ENCODE measurements at places on chromosomes 13 and 19.

GRCh38 chr19:926589-927350, 935 bp downstream of the ARID3A start:
- no peak for DNase-seq

DNA sequence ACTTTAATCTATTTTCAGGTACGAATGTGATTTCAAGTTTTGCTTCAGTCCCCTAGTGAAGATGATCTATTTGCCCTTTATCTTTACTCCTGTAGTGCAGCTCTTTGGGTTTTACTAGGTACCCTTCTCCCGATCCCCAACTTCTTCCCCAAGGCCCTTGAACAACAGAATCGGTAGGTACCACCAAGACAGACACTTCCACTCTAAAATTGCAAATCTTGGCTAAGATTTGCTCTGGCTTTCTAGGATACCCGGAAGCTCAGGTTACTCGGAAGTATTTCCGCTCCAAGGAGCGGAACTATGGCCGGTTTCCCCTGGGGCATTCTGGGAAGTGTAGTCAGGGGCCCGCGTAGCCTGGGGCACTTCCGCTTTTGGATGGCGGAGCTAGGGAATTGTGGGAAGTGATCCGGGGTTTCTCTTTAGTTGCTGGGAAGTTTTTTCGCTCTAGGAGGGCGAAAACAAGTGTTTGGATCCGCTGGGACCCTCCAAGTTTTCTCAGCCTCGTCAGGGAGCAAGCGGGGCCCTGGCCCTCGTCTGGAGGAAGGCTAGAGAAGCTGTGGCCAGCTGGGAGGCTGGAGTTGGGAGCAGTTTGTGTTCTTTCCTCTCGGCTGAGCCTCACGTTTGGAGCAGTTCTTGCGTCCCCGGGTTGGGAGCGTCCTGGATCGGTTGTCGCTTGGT, 5.1 kb upstream of the ZNF227 start:
- peak; percentile 91 for DNase-seq

GRCh38 chr19:10102787-10103236, 334 bp upstream of the ANGPTL6 start:
- DNase-seq: no peak

- no peak for DNase-seq
These were observed 62.9 kb downstream of the SMARCA4 start for GRCh38 chr19:11023710-11024109.

DNA sequence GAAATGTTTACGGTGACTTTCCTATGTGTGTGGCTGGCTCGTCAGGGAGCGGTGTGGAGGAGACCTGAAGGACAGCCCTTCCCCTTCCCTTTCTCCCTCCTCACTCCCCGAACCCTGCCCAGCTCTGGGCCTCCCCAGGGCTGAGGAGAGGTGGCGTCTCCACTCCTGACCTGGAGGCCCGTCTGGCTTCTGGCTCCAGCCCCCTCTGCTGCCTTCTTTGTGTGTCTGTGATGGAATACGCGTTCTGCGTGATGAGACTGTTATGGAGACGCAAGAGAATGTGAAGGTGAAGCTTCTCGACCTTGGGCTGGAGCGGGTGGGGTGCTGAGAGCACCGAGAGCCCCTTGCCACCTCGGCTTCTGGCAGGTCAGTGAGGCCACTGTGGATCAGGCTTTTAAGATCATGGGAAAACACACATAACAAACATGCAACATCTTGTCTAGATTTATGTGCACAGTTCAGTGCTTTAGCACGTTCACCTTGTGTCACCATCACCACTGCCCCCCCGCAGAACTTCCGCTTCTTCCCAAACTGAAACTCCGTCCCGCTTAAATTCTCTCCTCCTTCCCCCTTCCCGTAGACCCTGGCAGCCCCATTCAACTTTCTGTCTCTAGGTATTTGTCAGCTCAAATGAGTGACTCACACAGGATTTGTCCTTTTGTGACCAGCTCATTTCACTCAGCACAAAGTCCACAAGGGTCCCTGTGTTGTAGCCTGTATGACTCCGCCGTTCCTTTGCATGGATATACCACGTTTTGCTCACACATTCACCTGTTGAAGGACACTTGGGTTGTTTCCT, 24.7 kb downstream of the ATP11A start:
- no peak for DNase-seq

GRCh38 chr19:35363711-35364425, 5.6 kb downstream of the FFAR3 start:
- DNase-seq: no peak

GRCh38 chr19:4266253-4267000, 12.6 kb upstream of the SHD start:
- DNase-seq: no peak

DNA sequence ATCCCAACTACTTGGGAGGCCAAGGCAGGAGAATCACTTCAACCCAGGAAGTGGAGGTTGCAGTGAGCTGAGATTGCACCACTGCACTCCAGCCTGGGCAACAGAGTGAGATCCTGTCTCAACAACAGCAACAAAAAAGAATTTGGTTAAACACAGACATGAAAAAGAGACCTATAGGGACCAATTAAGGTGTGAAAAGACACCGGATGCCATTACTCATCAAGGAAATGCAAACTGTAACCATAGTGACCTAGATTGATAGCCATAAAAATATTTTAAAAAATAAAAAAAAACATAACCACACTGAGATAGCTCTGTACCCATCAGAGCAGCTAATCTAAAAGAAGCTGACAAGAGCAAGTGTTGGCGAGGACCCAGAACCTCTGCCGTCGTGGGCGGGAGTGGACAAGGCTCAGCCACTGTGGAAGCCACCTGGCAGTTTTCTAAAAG, 37.1 kb upstream of the ISYNA1 start:
- no peak for DNase-seq

- DNase-seq: no peak
These were observed 30.5 kb downstream of the ZNF146 start for GRCh38 chr19:36245210-36246005.

DNA sequence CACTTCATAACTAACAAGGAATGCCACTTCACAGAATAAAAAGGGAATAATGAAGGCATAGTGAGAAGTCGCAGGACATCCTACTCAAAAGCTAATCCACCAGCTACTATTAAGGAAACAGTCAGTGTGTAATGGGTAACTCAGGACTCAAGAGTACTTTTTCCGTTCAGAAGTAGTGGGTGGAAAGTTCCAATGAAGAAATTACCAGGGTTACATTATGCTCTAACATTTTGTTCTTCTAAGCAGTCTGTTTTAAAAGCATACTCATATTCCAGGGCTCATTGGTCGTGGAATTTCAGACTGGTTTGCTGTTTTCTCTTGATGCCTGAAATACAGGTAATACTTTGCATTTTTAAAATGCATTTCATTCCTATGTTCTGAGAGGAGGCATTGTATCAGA, 222.4 kb upstream of the IRS2 start:
- no peak for DNase-seq

DNA sequence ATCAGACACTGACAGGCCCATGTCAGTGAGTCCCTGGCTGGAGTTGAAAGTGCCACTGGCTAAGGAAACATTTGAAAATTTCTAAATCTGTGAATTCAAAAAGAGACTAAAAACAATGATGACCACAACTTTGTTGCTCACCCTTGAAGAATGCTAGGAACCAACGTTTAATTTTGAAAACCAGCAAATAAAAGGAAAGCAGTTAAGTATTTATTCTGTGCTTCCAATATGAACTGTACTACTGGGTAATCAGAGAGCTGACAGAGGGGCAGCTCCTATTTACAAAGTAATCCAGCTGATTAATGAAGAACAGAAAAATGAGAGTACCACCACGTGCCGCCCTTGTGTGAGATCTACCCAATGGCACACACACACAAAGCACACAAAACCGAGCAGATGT, 44.7 kb upstream of the LATS2 start:
- no peak for DNase-seq

DNA sequence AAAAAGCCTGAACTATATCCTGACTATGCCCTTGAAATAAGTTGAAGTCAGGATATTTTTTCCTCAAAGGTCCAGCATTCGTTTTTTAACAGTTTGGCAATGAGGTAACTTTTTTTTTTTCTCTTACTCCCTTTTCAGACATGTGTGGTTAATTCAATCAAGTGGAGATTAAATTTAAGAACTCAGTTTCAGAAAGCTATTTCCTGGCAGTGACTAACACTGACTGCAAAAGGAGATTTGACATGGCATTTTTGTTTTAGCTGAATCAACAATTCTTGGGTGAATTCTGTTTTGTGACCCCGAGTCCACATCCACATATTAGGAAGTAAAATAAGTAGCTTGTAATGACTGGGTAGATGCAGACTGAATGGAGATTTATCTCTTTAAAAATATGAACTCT, 716.4 kb downstream of the PCDH9 start:
- DNase-seq: no peak

DNA sequence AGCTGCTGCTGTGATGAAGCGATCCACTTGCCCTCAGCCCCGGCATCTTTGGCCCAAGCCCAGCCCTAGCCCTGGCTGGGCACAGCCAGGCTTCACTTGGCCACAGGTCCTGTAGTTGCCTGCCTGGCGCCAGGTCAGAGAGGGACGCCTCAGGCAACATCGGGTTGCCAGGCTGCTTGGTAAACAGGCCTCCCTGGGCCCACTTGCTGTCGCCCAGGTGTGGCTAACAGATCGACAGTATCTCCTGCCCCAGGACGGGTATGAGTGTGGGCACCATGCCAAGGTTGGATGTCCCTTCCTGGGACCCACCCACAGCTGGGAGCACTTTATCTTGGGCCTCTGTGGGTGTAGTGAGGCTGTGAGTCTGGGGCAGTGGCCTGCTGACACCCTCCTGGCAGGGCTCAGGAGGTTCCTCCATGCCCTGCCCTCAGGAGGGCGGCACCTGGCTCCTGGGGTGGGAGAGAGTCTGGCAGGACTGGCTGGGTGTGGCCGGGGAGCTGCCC, 27.8 kb downstream of the CARM1 start:
- no peak for DNase-seq

GRCh38 chr19:36006955-36007354, 1.7 kb downstream of the SYNE4 start:
- DNase-seq: no peak

DNA sequence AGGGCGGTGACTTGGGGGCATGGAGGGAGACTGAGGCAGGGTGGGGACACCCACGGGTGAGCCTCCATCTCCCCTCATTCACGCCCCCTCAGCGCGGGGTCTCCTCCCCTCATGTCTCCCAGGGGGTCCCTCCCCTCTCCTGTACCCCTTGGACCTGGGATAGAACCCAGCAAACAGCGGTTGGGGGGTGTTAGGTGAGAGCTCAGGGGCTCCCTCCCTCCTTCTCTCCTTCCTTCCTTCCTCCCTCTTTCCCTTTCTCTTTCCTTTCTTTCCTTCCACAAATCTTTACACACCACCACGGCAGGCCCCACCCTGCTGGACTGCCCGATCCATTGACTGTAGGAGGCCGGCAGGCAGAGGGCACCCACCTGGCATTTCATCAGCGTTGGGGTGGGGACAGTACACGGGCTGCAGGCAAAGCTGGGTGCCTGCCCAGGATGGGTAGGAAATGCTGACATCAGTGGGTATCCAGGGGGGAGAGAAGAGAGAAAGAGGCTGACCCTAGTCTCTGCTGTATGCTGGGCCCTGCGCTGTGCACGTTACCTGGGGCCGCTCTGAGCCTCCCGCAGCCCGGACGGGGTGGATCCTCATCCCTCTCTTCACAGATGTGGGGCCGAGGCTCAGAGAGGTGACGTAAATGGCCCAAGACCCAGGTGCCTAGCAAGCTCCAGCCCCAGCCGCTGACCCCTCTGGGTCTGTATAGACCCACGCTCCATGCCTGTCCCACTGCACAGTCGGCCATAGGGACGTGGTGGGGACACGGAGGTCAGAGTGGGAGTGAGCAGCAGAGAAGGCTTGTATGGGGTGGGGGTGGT, 3.5 kb downstream of the SSC5D start:
- DNase-seq: no peak

GRCh38 chr13:50843257-50844083, at the start of gene DLEU7:
DLEU7 (minus strand) TSS chr13:50843692; CDS start chr13:50843646, 46 bp downstream.
- no peak for DNase-seq

DNA sequence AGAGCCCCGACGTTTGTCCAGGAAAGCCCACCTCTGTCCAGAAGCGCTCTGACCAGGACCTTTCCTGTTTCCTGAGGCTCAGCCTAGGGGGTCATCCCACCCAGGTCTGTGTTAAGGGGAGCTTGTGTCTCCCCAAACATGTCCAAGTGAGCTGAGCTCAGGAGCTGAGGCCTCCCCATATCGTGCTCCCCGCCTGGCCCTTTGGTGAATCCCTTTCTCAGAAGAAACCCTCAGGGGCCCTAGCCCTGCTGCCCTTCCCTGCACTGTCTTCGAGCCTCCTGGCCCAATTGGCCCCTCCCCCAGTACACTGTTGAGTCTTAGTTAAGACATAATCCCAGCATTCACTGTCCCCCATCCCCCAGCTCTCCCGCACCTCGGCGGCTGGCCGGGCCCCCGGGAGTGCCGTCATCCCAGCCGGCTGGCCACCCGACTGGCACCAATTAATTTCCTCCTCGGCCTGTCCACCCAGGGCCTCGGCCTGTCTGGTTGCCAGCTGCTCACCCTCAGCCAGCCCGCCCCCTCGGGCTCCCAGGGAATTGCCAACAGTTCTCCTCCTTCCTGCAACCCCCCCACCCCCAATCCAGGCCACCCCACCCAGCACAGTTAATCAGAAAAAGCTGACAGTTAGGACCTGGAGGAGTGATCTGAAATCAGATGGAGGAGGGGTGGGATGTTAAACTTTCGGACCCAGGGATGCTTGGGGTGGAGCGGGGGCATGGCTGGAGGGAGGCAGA, 13.6 kb downstream of the IER2 start:
- peak; percentile 9 for DNase-seq

DNA sequence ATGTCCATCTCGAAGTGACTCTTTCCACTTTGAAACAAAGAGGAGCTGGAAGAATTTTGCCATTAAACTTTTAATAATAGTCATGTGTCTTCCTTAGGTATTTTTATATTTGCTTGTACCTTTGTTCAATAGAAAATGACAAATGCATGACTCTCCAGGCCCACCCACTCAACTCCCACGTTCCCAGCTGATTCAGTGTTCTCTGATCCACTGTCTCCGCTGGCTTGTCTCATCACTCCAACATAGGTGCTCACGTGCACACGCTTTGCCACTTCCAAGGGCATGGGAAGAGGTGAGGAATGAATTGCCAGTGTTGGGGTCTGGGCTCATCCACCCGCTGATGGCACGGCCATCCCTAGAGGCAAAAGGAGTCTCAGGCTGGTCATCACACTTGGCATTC, 24.5 kb downstream of the RASL11A start:
- no peak for DNase-seq

DNA sequence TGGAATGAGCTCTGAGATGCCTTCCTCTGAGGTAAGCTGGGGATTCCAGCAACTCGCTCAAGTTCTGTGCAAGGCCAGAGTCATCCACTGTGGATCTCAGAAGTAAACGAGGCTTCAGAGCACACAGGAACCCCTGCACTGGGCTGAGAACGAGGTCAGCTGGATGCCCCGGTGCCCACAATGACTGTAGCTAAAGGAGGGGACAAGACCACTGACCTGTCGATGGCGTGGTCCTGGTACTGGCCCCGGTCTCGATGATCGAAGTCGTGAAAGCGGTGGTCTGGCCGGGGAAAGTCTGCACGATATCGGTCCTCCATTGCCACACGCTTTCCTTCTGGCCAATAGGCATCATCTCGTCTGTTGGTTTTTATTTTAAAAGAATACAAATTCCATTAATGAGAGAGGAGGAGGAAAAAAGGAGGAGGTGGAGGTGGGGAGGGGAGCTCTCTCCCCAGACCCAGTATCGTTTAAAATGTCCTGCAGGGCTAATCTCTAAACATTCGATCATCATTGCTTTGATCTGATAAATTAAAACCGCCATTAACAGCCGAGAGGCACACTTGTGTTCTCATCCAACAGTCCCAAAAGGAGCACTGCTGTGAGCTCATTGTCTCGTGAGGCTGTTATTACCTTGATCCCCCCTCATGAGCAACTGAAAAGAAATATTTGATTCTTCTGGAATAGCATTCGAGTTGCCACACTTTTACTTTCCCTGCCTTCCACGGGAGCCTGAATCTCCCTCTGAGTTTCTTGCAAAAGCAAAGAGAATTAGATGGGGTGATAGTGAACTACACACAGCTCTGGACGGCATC, 25.0 kb upstream of the TINCR start:
- DNase-seq: peak; percentile 46
